ENCODE measurements at places on chromosomes 1 and 21.

DNA sequence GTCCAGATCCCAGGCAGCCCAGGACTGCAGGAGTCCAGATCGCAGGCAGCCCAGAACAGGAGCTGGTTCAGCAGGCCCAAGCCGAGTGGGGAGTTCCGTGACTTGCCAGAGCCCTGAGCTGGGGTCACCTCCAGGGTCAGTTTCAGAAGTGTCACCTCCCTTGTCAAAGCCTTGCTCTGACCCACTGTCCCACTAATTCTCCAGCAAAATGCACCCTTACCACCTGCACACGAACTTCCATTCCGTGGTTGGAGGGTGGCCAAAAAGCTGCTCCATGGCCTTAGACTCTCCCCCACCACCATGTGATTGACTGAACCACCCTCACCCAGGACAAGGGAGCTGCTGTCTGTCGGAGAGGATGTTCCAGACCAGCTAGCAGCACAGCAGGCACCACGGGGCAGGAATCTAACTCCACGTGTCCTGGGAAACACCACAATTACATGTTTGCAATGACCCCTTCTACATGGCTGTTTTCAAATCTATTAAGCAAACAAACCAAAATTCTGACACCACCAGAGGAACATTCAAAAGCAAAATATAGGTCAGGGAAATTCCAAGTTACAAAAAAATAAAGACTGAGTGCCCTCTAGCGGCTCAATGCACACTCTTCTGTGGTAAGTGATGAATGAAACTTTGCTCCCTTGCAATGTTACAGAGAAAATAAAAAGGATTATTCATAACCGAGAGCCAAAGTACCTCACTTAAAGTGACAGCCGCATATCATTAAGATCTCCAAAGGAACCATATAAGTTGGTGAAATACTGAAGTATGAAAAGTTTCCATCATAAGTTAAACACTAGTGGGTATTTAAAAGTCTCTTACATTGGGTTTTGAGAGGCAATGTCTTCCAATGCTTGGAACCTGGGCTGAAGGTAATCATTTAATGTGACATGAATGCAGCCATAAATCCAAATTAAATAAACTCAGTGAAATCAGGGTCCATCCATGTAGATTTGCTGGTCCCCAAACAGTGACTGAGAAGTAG lies 76.3 kb downstream of the NPHP4 start:
- no peak for DNase-seq

- DNase-seq, result no peak
Observed at GRCh38 chr1:154767315-154768240, 102.5 kb downstream of the KCNN3 start.

DNA sequence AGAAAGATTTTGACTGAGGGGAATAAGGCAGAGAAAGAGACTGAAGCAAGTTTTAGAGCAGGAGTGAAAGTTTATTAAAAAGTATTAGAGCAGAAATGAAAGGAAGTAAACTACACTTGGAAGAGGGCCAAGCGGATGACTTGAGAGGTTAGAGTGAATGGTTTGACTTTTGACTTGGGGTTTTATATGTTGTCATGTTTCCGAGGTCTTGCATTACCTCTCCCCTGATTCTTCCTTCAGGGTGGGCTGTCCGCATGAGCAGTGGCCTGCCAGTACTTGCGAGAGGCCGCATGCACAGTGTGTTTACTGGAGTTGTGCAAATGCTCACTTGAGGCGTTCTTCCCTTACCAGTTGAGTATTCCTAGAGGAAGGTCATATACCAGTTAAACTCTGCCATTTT lies 13.0 kb upstream of the DENND2D start:
- peak; percentile 47 for DNase-seq

- no peak for DNase-seq
Observed at GRCh38 chr1:219490566-219490965, 122.3 kb downstream of the ZC3H11B start.

GRCh38 chr1:248858096-248858890 lies 592 bp downstream of the ZNF692 start:
- no peak for DNase-seq

- no peak for DNase-seq
Observed at GRCh38 chr21:37165586-37165985, 92.5 kb downstream of the TTC3 start.

DNA sequence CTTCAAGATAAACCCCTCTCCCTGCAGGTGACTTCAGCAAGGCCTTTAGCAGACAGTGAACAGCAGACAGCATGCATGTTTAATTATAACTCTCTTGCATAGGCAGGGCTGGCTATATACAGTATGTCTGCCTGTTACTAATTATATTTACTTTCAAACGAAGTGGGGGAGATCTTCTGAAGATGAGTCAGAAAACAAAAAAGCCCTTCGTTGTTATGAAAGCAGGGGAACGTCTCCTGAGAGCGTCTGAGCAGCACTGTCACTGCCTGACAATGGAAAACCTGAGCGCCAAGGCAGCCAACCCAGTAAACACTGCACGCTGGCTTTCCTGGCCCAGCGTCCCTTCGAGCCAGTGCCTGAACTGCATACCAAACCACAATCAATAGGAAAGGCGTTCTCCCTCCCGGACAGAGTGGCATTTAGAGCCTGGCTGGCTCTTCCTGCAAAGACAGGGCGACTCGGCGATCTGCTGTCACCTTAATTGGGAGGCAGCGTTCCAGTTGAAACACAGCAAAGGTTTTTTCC lies 54.1 kb downstream of the TOMM20 start:
- peak; percentile 29 for DNase-seq

- no peak for DNase-seq
Observed at GRCh38 chr1:3469849-3470649, 15.6 kb downstream of the ARHGEF16 start.

DNA sequence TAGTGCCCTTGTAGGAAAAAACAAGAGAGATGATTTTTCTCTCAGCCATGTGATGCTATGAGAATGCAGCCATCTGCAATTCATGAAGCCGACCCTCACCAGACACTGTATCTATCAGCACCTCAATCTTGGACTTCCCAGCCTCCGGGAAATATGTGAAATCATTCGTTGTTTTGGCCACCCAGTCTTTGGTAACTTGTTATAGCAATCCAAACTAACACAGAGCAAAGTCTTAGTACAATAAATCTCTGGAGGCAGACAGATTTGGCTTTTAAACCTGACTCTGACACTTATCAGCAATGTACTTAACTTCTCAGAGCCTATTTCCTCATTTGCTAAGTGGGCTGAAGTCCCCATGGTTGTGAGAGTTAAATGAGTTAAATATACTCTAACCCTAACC lies 5.1 kb upstream of the MED18 start:
- no peak for DNase-seq

DNA sequence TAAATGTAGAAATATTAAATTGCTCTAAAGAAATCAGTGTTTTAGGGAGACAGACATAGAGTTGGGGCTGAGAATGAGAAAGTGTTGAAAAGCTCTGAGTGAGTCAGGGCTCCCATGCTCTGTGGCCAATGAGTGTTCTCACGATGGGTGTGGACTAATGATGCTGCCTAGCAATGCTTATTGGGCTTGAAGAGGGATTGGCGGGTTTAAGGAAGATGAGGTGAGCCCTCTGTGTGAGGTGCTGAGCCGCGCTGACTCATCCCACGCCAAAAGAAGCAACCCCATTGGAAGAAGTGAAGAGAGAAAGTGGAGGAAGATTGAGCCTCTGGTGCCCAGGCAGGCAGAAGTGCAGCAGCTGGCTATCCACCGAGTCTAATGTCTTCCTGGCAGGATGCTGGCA lies 65.1 kb upstream of the DPT start:
- no peak for DNase-seq

DNA sequence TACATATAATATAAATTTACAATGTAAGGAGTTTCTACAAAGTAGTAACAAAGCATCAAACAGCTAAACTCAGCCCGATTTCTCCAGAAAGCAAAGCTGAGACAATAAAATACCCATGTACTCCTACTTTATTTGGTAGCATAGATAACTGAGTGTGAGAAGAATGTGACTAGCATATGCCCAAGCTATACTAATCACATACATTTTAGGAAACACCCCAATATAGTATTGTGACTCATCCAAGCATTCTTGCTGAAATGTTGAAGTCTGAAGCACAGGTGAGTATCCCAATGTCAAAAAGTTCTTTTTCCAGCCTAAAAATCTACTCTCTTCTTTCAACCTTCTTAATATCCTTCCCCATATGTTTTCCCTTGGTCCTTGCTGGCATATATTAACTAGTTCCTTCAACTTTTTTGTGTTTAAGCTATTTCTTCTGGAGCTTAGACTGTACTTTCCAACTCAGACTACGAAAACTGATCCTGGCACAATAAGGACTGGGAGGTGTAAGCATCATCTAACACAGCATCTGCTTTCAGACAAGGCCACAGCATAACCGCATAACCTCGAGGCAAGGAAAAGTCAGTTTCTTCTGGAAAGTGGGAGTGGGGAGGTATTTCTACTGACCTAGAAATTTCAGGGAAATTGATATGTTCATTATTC lies 163.0 kb upstream of the RNPC3 start:
- DNase-seq, result peak; percentile 49

GRCh38 chr1:173491508-173491907 lies 14.4 kb downstream of the PRDX6 start:
- DNase-seq, result no peak

GRCh38 chr1:47941609-47942239 lies 55.5 kb downstream of the TRABD2B start:
- no peak for DNase-seq

DNA sequence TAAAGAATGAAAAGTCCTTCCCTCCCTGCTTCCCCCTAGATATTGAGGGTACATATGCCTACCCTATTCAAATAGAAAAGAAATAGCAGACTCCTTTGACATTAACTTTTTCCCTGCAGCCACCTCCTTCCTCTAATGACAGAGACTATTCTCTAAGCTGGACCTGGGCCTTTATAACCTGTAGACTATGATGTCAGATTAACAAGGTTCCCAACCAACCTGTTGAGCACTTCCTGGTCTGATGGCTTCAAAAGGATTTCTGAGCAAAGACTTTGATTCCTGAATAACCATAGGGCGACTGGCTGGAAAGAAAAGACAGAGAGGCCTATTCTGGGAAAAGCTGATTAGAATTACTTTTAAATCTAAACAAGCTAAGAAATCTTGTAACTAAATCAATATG lies 18.4 kb upstream of the C1orf216 start:
- DNase-seq, result no peak

Measured in stimulated activated effector memory CD8-positive, alpha-beta T cell treated with anti-CD3 and anti-CD28 coated beads, Interleukin-12 subunit alpha, Interleukin-12 subunit beta, amount 100 ng/mL, for 72 hours (primary cell).